NCI-H2029 treated with DMSO at 0.1 percent for 48 hours (cell line): ENCODE measurements at places on chromosomes 16 and 17.

DNA sequence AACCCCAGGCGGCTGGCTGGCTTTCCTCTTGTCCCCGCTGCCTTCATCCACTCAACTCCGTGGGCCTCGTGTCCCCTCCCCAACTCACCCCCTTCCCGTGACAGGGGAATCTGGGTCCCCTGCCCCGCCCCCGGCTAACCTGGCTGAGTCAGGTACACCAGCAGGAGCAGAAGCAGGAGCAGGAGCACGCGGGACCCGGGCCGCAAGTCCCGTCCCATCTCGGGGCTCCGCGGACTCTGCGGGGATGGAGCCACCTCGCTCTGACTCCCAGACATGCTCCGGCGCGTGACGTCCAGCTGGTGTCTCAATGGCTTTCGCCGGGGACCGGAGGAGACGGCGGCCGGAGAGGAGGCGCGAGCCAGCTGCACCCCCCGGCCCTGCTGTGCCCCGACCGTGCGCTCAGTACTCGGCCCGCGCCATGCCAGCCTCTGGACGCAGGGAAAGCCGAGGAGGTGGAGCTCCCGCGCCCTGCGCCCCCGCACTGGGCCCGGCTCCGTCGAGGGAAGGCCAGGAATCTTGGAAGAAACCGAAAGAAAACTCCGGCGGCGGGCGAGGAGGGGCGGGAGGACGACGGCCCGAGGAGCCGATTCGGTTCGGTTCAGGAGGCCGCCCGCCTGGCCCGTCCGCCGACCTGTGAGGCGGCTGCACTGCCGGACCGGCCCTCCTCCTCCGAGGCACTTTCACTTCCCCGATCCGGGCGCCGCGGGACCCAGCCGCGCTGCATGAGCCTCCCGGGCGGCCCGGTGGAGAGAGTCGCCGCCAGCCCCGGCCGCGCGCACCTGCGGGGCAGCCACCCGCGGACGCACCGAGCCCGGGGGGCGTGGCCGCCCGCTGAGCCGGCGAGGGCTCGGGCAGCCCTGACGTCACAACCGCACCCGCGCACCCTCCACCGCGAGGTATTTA, at the start of the genes CXCL16 and ZMYND15:
Gene CXCL16, minus strand, starts transcription at position 807 of the 903 bp plus-strand sequence. Its CDS starts 589 bp downstream, at position 218.
Gene ZMYND15, plus strand, starts transcription at position 712 of the 903 bp plus-strand sequence. CDS start 716 bp downstream, outside the sequence.
- DNase-seq: no peak

- no peak for DNase-seq
Measured at GRCh38 chr17:74571621-74572270, 4.4 kb upstream of the CD300H start.

DNA sequence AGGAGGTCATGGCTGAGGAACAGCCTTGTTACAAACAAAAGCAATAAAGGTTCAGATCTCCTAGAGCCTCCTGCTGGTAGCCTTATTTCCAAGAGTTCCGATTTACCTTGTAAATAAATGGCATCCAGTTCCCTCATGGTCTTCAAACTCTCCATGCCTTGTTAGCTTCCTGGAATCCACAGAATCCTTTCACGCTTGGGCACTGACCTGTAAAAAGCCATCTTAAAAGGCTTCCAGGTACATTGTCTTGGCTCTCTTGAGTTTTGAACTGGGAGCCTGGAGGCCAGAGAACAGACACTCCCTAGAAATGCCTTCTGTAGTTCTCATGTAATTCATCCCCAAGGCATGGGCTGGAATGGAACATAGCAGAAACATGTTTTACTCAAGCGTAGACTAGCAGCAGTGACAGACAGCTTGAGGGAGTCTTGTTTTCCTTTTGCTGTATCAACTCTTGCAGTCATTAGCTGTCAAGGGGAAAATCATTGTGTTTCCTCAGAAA, 207.9 kb downstream of the SNX29 start:
- no peak for DNase-seq

- DNase-seq: no peak
Measured at GRCh38 chr17:41697122-41697962, 8.7 kb downstream of the EIF1 start.

- DNase-seq: no peak
Measured at GRCh38 chr16:67145746-67146145, 5.1 kb downstream of the B3GNT9 start.
